Panc1 (cell line): ENCODE measurements at places on chromosomes 7 and 10.

DNA sequence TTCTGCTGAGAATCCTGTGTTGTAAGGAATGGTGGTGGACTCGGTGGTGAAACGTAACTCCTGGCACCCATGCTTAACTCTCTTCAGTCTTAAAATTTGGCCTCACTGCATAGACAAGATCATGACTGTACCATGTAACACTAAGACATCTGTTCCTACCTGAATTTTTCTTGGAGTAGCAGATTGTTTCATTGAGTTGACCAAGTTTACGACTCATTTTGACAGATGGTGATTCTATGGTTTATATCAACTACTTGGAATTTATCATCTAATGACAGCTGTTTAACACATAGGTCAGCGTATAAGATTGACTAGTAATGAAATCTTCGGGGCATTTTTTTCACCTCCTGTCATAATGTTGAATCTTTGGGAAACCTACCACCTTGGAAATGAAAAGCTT lies 184.2 kb downstream of the CELF2 start:
- no peak for DNase-seq

GRCh38 chr10:17255512-17255911 lies 27.5 kb downstream of the VIM start:
- DNase-seq = no peak

- DNase-seq = no peak
Measured at GRCh38 chr10:116613471-116613870, 7.3 kb upstream of the PNLIPRP2 start.

DNA sequence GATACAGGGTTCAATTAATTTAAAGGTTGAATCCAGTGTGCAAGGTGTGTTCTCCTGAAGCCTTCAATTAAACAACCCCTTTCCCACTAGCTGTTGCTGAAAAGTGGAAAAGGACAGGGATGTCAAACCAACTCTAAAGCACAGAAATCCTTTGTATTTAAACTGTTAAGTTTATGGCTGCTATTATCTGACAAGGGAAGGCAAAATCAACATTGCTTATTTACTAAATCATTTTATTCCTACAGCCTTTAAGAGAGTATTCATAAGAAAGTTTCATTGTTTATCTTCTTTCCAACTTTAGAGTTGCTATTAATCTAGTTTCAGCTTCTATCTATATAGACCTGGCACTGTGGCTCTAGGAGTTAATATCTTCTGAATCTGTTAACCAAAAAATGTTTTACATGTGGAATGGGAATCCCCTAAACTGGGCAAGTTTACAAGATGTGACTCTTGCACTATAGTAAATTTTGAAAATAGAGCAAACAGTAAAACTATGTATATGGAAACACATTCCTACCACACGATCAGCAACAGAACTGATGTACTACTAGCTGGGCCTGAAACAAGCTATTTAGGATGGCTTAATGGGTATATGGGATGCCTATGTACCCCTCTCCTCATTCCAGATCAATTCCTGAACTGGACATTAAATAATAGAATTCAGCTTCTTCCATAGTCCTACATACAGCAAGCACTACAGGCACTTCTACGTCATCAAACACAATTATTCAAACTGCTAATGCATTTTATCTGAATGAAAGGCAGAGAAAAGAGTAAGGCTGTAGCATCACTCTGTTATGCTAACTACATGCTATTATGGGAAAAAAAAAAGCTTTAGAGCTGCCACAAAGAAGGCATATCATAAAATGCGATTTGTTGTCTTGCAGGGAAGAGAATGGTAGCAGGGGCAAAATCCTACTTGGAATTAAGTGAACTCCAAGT lies 52.8 kb downstream of the CDK6 start:
- DNase-seq = no peak

GRCh38 chr7:7127773-7128172 lies 54.6 kb upstream of the C1GALT1 start:
- DNase-seq = no peak

- no peak for DNase-seq
Measured at GRCh38 chr7:19508821-19509220, 200.0 kb downstream of the POLR1F start.

DNA sequence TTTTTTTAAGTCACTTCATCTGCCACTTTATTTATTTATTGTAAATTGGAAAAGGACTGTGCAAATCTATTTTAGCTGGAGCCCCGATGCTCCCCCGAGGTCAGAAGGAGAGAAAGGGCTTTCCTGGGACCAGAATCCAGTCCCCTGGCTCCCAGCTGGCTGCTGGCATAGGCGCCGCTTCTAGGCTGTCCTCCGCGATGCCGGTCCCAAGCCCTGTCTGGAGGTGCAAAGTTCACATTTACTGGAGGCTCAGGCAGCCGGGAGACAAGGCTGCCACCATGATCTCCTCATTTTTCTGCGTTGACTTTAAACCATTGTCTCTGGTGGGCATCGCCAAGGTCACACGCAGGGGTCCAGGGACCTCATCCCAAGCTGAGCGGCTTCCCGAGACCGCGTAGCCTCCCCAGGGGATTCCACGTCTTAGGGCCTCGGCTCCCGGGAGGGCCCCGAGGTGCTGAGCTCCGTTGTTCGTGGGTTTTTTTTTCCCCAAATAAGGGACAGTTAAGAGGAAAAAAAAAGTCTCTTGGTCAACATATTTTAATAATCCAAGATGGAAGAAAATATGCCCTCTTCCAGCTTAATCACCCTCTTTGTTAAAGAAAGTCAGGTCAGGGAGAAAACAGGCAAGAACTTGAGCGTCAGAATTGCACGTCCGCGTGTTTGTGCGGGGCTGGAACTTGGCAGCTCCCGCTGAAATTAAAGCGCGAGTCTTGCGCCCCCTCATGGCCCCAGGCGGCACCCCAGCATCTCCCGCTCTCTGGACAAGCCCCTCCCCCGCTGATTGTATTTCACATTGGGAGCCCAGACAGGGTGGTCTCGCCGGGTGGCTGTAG lies 11.9 kb downstream of the RGR start:
- DNase-seq = no peak

DNA sequence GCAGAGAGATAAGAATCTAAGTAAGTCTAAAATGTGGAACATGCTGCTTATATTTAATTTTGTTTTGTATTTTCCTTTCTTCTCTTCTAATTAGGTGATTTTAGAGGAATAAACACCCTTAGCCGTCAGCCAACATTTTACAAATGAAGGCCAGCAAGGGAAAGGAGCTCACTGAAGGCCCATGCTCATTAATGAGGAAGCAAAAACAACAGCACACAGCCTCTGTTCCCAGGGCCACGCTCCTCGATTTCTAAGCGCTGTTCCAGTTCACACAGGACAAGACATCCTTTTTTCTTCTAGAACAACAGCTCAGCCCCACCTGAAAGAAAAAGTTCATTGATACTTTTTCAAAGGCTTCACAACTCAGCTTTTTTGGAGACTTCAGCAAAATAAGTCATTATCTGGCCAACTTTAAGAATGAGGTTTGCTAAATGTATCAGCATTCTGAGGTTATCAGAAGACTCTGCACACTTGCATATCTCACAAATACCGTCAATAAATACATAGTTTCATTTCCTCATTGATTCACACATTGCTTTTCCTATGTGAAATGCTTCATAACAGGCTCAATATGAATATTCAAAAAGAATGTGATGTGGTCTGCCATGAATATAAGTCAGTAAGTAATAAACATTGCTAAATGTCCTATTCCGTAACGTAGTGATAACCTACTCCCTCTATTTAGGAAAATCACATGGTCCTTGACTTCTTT lies 34.8 kb upstream of the SFMBT2 start:
- no peak for DNase-seq

DNA sequence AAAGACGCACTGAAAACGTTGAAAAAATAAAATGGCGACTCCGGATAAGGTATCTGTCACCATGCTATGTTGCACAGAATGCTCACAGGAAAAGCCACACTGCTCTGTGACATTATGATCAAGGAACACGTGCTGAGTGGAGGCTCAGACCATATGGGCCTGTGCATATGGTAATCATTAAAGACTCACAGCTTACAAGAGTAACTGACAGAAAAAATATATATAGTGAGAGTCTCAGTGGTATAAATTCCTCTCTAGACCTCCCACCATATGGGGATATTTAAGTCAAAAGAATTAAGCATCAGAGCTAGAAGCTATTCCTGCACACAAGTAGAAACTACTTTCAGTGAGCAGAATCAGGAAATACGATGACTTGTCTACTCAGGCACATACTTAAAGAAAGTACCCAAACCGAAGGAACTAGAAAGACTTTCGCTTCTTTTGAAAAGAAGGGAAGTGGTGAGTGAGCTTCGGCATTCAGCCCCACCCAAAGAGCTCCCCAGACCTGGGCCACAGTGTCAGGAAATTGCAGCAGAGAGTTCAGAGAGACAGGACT lies 65.1 kb upstream of the MPP7 start:
- DNase-seq = no peak

DNA sequence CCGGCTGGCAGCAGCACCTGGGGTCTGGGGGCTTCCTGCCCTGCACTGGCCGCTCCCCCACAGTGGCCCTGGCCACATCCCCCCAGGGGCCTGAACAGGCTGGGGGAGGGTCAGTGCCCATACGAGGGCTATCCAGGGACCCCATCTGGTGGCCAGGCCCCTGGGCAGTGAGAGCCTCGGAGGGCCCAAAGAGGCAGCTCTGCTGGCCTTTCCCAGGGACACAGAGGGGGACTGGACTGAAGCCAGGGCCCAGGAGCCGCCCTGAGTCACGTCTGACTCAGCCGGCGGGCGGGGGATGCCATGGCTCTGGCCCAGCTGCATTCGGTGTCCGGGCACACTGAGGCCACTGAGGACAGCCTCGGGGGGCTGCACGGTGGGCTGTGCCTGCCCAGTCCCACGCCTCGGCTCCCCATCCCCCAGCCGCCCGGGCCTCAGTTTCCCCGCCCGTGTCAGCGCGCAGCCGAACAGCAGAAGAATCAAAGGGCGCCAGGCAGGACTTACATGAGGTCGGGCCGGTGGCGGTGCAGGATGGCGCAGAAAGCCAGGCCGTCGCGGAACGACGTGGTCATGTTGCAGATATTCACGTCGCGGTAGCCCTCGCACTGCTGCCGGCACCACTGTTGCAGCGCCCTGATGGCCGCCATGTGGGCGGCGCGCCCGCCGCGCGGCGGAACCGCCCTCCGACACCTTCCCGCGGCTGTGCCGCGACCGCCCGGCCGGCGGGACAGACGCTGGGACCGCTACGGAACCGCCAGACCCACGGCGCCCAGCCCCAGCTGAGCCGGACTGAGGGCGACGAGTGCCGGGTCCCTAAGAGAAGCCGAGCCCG lies at the start of gene MICALL2:
MICALL2 (minus strand) TSS at position 788 of the 829 bp plus-strand sequence; CDS start at position 644, 144 bp downstream.
- DNase-seq = no peak

GRCh38 chr7:44385434-44386138 lies 60.2 kb upstream of the CAMK2B start:
- no peak for DNase-seq

- DNase-seq = no peak
Measured at GRCh38 chr7:99112097-99112496, 31.8 kb downstream of the SMURF1 start.

DNA sequence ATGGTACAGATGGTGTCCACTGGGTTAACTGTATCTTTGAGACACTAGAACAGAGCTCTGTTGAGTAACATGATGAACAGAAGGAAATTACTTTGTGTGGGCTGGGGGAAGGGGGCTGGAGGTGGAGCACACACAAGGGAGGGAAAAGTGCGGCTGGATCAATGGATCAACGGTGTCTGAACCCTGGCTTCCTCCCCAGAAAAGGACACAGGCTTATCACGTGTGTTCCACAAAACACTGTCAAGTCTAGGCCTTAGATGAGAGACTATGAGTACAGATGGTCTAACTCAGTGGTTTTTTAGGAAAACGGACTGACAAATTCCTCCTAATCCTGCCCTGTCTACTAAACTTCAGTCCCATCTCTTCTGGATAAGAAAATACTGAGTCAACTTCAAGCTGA lies 27.8 kb downstream of the HSPB1 start:
- DNase-seq = no peak

DNA sequence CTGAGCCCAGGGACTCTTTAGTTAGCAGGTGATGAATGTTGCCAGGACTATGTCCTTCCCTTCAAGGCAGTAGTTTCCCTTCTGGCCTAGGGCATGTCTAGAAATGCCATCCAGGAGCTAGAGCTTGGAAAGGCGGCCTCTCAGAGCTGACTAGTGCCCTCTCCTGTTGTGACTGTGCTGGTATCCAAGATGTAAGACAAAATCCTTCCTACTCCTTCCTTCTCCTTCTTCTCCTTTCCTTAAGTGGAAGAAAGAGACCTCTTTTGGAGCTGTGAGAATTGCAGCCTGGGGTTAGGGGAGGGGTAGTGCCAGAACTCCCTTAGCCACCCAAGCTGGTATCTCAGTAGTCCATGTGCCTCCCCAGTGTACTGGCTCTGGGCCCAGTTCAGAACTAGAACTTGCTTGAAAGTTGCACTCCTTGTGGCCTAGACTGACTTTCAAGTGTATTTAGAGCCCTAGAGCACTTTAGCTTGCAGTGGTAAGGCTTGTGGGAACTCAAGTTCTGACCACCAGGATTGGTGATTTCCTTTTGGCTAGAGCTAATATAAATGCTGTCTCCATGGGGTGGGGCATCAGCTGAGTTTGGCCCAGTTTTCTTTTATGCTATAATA lies 118.8 kb downstream of the NPSR1 start:
- DNase-seq = no peak

- no peak for DNase-seq
Measured at GRCh38 chr7:50409856-50410745, 40.0 kb downstream of the FIGNL1 start.

GRCh38 chr7:26760501-26760900 lies 103.9 kb downstream of the SKAP2 start:
- DNase-seq = no peak
